GM12891 (cell line): ENCODE measurements at places on chromosomes 16 and 17.

DNA sequence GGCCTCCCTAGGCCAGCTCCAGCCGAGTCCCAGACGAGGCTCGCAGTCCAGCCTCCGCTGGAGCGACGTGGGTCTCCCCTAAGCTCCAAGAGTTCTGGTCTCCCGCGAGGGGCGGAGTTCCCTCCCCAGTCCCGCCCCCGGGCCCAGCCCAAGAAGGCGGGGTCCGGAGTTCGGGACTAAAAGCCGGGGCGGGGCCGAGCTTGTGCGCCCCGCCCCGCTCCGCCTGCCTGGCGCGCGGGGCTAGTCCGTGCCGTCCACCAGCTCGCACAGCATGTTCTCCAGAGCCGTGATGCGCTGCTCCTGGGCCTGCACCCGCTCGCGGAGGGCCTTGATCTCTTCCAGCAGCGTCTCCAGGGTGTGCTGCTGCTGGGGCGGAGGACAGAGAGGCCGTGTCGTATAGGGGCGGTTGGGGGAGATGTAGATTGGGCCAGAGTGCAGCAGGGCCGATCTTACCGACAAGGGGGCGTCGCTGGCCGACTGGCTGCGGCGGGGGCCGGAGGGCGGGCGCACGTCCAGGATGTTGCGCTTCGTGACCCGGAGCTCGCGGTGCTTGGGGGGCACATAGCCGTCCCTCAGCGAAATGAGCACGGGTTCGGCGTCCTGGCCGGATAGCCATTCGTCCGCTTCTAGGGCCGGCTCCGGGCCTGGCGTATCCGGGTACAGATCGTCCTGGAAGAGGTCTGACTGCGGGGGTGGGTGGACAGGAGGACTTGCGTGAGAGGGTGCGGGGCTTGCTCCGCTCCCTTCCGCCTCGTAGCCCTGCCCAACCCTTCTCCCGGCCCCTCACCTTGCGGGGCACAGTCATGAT is 7.0 kb downstream of the CORO6 start:
- peak; percentile 90 for DNase-seq

DNA sequence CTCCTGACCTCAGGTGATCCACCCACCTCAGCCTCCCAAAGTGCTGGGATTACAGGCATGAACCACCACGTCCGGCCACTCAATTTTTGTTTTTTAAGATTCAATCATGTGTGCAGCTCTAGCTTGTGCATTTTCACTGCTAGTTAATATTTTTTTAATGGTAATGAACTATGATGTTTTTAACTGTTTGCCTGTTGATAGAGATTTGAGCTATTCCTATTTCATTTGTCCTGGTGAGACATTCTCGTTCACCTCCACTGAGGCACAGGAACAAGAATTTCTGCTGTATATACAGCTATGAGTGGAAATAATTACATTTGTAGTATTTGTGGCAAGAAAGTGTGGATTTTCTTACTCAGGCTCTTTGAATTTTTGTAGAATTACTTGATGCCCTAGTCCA is 137.7 kb upstream of the MYOCD start:
- no peak for DNase-seq

DNA sequence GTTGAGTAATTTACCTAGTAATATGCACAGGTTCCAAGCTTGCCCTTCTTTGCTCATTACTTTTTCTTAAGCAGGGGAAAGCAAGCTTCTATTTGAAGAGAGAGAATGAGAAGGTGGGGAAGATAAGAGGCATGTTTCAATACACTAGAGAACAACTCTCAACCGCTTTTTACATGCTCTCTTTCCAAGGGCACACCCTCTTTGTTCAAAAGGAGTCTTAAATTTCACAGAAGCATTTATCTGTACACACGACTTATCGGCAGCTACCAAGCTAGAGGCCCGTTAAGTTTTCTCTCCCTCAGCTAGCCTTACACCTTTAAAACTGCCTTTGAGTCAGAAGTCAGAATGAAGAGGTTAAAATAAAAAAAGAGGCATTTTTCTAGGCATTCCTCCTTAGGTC is 79.6 kb downstream of the STH start:
- no peak for DNase-seq

GRCh38 chr17:34644941-34645550 is 65.7 kb downstream of the TMEM132E start:
- no peak for DNase-seq

DNA sequence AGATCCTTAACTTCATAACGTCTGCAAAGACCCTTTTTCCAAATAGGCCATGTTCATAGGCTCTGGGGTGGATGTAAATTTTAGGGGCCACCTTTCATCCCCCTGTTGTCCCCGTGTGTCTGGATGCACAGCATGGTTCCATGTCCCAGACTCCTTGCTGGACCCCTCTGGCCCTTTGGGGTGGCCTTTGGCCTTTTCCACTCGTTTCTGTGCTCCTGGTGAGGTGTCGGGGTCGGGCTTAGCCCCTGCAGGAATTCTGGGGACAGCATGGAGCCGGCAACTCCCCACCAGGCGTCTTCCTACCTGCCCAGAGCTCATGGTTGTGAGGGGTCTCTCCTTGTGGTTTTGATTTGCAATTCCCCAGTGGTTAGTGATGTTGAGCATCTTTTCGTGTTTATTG is 183.5 kb downstream of the SEC14L1 start:
- no peak for DNase-seq
